Mesenteric fat pad (tissue), 1 donor: ENCODE measurements at places on chromosomes 7 and 10. TPM values are rescaled to one million over a fixed set of nuclear protein-coding genes. Genes with fewer than 3 reads are reported as not detected.

Gene GPR15LG
- total RNA-seq, result not detected

Gene EN2
- total RNA-seq, result 0.22 TPM

Gene DLG5
- total RNA-seq, result 30.6 TPM

Gene AGBL3
- 2.6 TPM for total RNA-seq

Gene CFAP46
- not detected for total RNA-seq

Gene OR6B1
- total RNA-seq, result not detected

Gene TMEM273
- 17.9 TPM for total RNA-seq

- DNase-seq, result no peak
Observed at GRCh38 chr7:94239661-94240234, 154.9 kb upstream of the COL1A2 start.

DNA sequence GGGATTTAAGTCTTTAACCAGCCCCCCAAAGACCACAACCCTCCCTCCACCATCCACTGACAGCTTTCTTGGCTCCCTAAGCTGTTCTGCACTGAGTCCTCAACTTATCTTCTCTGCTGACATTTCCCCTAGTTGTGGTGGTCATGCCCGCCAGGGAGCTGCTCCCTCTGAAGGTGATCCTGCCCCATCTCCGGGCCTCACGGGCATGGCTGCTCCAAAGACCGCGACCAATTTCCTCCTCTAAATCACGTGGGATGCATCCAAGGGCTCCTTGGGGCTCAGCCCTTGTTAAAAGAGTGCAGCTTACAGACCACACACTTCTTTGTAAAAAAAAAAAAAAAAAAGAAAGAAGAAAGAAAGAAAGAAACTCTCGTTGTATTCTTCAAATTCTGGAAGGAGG, 27.1 kb upstream of the KLF6 start:
- DNase-seq, result no peak

DNA sequence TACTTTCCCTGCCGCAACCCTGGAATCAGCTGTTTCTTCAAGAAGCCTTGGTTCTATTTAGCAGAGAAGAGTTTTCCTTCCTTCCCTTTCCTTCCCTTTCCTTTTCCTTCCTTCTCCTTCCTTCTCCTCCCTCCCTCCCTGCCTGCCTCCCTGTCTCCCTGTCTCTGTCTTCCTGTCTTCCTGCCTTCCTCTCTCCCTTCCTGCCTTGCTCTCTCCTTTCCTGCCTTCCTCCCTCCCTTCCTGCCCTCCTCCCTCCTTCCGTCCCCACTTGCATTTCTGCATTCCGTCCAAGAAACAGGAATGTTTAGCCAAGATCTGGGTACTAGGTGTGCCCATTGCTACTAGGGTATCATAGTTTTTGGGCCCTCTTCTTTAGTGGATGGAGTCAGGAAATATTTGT, 21.9 kb downstream of the SND1 start:
- DNase-seq, result no peak

GRCh38 chr10:22598478-22598877, 115.9 kb downstream of the PIP4K2A start:
- no peak for DNase-seq

DNA sequence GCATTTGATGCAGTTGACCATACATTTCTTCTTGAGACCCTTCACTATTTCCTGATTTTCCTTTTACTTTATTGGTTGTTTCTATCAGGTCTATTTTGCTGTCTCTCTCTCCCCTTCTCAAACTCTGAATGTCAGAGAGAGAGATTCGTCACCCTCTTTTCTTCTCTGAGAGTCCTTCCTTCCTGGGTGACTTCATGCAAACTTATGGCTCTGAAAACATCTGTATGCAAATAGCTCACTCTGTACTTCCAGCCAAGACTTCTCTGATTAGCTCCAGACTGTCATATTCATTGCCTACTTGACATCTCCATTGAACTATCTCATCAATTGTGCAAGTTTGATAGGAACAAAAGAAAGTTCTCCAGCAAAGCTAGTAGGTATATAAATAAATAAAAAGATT, 191.7 kb upstream of the KLF6 start:
- DNase-seq, result no peak

DNA sequence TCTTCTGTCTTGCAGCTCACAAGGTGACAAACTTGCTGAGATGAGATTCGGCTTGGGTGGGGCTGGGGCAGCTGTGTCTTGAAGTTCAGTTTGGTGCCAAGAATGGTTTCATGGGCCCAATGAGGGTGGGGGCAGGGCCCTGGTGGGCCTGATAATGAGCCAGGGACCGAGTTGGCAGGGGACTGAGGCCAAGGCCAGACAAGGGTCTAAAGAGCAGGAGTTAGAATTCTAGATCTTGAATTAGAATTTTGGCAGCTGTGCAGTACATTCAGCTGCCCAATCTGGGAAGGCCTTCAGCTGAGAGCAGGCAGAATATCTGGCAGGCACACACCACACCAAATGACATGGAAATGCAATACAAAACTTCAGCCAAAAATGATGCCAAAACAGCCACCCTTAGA, 1.5 kb upstream of the JAZF1 start:
- DNase-seq, result no peak

DNA sequence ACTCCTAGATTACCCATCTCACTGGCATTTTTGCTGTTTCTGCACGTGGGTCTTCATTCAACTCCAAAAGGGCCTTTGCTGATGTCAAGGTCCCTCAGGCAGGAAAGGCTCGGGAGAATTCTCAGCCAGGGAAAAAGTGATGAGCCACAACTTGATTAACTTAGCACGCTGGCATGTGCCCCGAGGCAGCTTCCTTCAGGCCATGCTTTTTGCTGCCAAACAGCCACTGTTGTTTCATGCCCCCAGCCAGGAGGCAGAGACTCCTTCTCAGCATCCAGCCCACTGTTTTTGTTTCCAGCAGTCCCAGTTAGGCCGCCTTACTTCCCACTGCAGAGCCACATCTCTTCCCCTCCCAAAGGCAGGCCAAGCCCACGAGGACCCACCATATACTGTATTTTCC, 266.5 kb upstream of the YAE1 start:
- no peak for DNase-seq

DNA sequence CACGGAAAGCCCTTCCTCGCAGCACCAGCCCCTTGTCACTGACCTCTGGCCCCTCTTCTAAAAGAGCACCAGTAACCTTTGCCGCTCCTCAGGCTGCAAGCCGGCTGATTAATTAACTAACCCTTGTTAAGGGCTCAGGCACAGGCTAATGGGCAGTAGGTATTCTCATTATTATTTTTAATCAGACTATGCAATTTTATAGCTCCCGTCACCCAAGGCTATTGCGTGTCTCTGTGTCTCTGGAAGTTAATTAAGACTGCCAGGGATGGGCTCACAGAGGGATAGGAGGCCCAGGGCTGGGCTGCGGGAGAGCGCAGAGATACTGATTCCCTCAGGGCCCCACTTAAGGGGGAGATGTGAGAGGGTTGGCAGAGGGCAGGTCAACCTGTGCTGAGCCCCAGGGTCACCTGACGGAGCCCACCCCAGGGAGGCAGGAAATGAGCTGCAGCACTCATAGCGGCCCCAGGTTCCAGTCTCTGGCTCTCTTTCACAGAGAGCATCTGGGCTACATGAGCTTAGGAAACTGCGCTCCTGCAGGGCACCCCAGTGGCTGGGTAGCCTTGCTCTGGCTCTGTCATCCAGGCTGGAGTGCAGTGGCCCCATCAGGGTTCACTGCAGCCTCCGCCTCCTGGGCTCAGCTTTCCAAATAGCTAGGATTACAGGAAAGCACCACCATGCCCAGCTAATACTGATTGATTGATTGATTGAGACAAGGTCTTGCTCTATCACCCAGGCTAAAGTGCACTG, 92.2 kb upstream of the LRRC4 start:
- no peak for DNase-seq

- DNase-seq, result no peak
Observed at GRCh38 chr10:51659344-51659743, 40.1 kb downstream of the CSTF2T start.

- no peak for DNase-seq
Observed at GRCh38 chr10:74388801-74389200, 237.8 kb downstream of the ADK start.

DNA sequence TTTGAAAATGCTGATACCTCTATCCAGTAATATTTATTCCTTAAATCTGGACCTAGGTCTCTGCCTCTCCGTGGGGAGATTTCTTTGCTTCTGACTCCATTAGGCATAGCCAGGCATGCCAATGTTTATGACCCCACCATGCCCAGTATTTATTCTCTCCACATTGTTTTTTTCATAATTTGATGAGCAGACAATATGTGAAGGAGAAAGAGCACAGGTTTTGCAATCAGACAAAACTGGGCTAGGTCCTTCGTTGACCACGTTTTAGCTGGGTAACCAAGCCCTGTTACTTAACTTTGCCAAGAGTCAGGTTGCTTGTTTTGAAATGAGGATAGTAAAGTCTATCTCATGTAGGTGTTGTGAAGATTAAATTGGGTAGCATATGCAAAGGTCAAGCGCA, 21.6 kb upstream of the PRPS1L1 start:
- no peak for DNase-seq

DNA sequence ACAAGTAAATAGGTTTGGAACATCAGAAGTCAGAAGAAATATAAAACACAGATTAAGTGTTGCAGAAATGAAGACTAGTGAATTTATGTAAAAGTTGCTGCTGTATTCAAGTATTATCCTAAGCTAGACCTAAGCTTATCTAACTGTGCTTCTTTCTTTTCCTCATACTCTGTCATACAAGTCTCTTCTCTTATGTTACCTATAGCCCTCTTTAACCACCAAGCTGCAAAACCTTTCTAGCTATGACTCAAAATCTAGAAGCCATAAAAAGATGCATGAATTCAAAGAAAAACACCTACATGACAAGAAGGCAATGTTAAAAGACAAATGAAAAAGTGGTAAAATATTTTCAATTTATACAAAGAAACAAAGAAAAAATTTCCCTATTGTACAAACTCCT, 23.0 kb downstream of the DENND11 start:
- DNase-seq, result no peak

DNA sequence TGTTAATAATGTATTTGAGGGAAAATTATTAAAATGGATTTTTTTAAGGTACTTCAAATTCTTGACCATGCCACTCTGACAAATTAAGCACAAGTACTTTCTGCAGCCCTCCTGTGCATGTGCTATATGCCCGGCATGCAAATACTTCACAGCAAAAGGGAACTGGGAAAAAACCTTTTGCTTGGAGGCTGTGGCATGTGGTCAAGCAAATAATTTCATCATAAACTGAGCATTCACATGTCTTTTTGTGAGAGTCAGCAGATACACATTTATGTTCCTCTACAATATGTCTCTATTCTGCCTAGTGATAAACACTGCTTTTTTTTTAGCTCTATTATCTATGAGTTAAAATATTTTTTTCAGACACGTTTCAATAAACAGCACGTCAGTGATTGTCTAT, 53.7 kb upstream of the SEMA3A start:
- DNase-seq, result no peak

DNA sequence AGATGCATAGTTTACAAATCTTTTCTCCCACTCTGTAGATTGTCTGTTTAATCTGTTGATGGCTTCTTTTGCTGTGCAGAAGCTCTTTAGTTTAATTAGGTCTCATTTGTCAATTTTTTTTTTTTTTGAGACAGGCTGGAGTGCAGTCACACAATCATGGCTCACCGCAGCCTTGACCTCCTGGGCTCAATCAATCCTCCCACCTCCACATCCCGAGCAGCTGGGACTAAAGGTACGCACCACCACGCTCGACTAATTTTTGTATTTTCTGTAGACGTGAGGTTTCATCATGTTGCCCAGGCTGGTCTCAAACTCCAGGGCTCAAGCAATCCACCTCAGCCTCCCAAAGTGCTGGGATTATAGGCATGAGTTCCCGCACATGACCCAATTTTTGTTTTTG, 1655.8 kb downstream of the REEP3 start:
- no peak for DNase-seq
